Lung microvascular endothelial cell (primary cell): ENCODE measurements at places on chromosomes 6 and 20.

- DNase-seq, result peak; percentile 19
Observed at GRCh38 chr20:13008761-13009681, at the start of gene SPTLC3. SPTLC3 (plus strand) TSS chr20:13008972; CDS start chr20:13009268, 296 bp downstream.

- DNase-seq, result peak; percentile 90
Observed at GRCh38 chr6:7261032-7261841, 51.8 kb downstream of the SSR1 start.

GRCh38 chr6:114747995-114748625, 405.3 kb upstream of the HS3ST5 start:
- peak; percentile 50 for DNase-seq

- DNase-seq, result peak; percentile 87
Observed at GRCh38 chr6:149431905-149432775, 32.1 kb downstream of the SUMO4 start.

DNA sequence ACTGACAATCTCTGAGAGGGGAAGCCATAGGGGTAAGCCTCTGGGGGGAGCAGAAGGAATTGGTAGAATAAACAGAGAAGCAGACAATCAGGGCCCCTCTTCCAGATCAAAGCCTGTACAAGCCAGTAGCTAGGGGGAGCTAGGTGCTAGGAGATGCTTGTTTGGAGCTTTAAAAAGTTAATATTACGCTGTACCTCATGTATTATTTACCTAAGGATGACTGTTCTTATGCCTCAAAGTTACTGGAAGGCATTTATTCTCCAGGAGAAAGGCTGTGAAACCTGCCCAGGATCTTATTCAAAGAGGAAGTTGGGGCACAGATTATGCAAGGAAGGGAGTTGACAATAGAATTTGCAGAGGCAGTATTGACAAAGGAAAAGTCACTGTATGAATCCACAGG, 111.8 kb upstream of the SLC35F1 start:
- DNase-seq, result no peak

- DNase-seq, result no peak
Observed at GRCh38 chr6:57276946-57277345, 40.5 kb upstream of the PRIM2 start.

DNA sequence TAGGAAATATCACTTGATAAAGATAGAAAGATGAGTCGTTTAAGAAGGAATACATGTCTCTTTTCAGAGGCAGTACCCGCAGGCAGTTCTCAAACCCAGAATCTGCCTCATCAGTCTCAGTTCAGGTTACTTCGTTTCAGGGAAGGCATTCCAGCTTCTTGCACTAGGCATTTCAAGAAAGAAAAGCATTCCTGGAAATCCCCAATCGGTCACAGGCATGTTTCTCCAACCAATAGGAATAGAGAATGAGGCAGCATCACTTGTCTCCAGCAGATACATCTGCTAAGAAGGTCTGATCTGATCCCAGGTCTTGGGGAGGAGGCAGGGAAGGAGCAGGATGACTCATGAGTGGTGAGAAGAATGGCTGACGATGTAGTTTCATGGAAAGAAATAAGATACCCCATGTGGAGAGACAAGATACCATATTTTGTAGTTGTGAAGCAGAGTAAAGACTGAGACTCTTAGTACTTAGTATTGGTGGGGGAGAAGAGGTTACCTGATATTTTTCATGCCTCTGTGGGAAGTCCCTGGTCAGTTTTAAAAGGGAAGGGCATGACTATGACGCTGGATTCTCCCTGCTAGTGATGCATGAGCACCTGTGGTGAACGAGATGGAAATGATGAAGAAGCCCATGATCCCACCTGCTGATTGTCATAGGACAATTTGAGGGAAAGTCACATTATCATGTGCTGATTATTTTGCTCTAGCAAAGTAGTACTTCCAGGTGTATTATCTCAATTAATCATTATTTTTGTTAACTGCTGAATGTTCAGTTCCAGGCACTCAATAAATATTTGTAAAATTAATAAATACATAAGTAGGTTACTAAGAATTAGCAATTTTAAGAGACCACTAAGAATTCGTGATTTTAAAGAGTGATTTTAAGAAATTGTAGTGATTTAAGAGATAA, 20.3 kb upstream of the HLA-DRB1 start:
- DNase-seq, result peak; percentile 43

- no peak for DNase-seq
Observed at GRCh38 chr6:122804962-122805485, 16.0 kb downstream of the SMPDL3A start.

GRCh38 chr6:33761922-33762629, 15.4 kb upstream of the IP6K3 start:
- peak; percentile 72 for DNase-seq

GRCh38 chr6:167565884-167566599, 241.2 kb downstream of the TTLL2 start:
- peak; percentile 79 for DNase-seq

- no peak for DNase-seq
Observed at GRCh38 chr6:15672291-15672690, 9.5 kb upstream of the DTNBP1 start.

DNA sequence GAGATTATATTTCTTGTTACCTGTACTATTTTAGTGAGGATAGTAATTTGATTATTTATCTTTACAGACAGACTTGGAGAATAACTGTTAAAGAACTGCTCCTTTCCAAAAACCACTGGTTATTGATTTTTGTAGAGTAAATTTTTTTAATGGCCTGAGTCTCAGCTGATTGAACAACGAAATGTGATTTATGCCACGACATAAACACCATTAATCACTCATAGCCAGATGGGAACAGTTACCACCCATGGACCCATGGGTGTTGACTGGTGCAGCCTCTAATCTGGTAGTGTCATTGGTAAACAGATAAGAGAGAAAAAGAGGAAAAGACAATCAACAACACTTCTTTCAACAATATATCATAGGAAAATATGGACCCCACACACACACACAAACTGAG, 101.4 kb upstream of the BEND6 start:
- DNase-seq, result no peak

GRCh38 chr6:158460602-158461169, 99.2 kb upstream of the TMEM181 start:
- peak; percentile 72 for DNase-seq

- DNase-seq, result peak; percentile 63
Observed at GRCh38 chr6:27866357-27867050, 45.7 kb downstream of the OR2B2 start.

- DNase-seq, result no peak
Observed at GRCh38 chr20:39993742-39994141, 695.3 kb downstream of the MAFB start.

DNA sequence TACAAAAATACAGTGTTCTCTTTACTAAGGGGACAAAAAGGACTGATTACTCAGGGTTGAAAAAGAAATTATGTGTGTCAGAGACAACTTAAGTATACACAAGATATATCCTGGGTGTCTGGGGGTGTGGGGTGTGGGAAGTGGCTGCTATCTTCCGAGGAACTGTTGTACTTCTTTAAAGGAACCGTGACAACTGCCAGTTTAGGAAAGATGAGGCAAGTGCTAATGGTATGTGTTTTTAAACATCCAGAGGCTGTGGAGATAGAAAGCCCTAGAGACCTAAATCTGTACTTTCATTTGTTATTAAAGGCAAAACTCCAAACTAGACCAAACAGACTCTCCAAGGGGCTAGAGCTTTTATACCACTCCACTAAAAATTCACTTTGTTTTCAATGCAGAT, 95.6 kb downstream of the SNAP25 start:
- no peak for DNase-seq

DNA sequence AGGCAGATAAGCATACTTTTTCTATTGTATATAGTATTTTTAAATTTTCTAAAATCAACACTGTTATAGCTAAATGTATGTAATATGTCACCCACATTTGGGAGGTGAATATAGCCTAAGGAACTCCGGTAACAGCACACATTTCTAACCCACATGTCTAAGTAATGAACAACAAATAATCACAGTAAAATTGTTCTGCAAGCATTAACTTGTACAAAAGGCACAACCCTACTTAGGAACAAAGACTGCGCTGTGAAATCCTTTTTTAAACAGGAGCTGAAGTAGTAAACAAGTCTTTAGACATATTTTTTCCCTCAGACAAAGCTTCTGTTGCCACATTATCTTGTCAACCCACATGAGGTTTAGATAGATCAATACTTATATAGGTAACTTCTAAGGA, 872.4 kb upstream of the SLC35B3 start:
- no peak for DNase-seq

GRCh38 chr6:55524441-55524840, 54.6 kb downstream of the HMGCLL1 start:
- DNase-seq, result no peak

GRCh38 chr6:34570066-34570833, 14.1 kb upstream of the SPDEF start:
- DNase-seq, result no peak

DNA sequence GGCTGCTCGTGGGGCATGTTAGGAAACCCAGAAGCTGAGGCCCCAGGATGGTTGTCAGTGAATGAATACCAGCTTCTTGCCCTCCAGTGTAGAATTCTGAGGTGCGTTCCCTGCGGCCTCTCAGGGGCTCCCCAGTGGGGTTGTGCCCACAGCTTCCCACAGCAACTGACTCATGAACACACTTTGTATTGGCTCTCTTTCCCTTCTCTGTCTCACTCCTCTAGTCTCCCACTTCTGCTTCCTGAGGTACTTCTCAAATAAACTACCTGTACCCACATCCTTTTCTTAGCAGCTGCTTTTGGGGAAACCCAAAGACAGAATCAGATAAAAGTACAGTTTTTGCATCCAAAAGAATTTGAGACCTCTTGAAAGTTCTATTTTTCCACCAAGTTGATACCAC, 107.7 kb upstream of the JAG1 start:
- DNase-seq, result no peak

DNA sequence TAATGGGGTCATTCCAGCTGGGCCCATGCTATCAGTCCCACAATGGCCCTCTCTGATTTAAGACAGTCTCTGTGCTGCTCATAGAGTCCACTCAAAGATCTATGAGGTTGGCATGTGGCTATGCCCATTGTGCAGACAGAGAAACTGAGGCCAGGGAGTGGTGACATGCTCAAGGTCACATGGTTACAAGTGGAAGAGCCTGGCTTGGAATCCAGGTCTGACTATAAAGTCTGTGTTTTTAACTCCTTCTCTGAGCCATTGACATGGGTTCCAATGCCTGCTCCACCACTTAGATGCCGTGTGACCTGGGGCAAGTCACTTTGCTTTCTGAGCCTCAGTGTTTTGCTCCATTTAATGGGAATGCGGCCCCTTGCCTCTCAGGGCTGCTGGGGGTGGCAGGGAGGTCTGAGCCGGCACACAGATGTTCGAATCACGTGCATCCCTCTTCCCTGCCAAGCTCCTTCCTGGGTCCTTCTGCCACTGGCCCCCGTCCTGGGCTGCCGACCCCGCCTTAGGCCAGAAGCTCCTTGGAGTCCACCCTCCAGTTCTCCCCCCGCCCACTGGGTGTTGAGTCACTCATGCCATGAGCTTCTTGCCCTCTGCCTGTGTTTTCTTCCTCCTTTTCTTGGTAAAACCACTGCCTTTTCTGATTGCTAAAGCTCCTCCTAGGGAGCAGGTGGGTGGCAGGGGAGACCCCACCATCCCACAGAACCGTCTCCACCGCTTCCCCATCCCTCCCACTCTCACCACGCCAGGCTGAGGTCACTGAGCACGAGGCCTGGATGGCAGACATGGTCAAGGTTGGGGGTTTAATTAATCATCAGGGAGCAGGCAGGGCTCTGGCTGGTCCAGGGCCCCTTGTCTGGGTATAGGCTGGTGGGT, 35.7 kb downstream of the CEBPB start:
- no peak for DNase-seq

GRCh38 chr20:41072915-41073314, 44.3 kb downstream of the TOP1 start:
- peak; percentile 75 for DNase-seq

DNA sequence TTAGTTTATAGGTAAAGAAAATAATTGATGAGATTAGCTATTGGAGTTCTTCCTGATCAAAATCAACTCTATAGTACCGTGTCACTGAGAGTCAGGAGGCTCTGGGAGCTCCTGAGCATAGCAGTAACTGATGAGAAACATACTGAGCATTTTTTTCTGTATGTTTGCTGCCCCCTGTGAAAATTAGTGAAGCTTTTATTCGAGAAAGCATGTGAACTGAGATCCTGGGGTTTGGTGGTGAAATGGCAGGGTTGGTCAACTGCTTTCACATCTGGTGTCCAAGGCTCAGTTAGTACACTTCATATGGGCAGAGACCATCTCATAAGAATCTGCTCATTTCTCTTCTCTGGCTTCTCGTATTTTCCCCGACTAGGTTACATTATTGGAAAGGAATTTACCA, 4.1 kb upstream of the ABT1 start:
- DNase-seq, result no peak

- no peak for DNase-seq
Observed at GRCh38 chr6:22670605-22671004, 101.2 kb downstream of the HDGFL1 start.

DNA sequence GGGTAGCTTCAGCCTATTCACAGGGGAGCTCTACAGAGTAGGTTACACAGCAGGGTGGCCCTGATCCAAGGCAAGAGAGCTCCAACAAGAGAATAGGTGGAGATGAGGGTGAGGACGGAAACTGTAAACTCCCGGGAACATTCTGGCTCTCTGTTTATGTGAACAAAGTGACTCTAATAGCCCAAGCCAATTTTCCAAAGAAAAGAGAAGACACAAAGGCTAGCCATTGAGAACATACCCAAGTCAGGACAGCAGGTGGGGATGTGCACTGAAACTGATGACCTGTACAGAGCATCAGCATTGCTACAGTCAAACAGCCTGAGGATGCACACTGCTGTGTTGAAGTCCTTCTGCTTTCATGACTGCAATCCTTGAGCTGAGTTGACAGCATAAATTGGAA, 136.0 kb upstream of the TOP1 start:
- DNase-seq, result no peak

GRCh38 chr20:4787820-4788219, 66.1 kb downstream of the PRND start:
- DNase-seq, result no peak

- no peak for DNase-seq
Observed at GRCh38 chr6:168018664-168019063, 21.2 kb downstream of the KIF25 start.

DNA sequence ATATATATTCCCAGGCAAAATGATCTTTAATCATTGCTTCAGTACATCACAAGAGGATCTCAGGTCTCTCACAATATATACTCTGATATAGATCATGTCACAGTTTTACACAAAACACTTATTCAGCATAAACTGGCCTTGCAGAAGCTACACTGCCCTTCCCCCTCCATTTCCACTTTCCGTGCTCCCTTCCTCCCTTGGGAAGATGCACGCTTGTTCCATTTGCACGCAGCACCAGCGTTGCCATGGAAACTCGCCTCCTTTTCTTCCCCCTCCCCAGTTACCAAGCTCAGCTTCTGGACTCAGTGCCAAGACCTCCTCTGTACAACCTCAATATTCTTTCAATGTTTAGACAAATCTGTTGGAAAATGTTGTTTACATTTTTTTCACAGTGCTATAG, 154.6 kb downstream of the RFPL4B start:
- DNase-seq, result no peak

GRCh38 chr20:60583741-60584140, 625.5 kb downstream of the CDH26 start:
- no peak for DNase-seq

- no peak for DNase-seq
Observed at GRCh38 chr20:48605364-48606171, 222.2 kb downstream of the PREX1 start.
